ENCODE measurements at places on chromosomes 5 and 9. TPM values are rescaled to one million over a fixed set of nuclear protein-coding genes. Genes with fewer than 3 reads are reported as not detected.

Gene IL31RA
- 0.52 TPM for polyA plus RNA-seq

Gene GLRA1
- not detected for polyA plus RNA-seq

Gene FCN2
- polyA plus RNA-seq, result not detected

Gene NHP2
- 108 TPM for polyA plus RNA-seq

Gene GFI1B
- 0.39 TPM for polyA plus RNA-seq

Gene LCNL1
- polyA plus RNA-seq, result not detected

Gene IL33
- polyA plus RNA-seq, result not detected

Gene FBP2
- not detected for polyA plus RNA-seq

GRCh38 chr9:128062846-128063831 is 4.0 kb downstream of the NAIF1 start:
- peak; percentile 51 for DNase-seq
- H3K36me3 ChIP-seq, result no peaks in the 10 kb centered on the region
- no peak overlapping the region for H3K4me3 ChIP-seq
- peak overlapping the region; percentile 83 for H3K27ac ChIP-seq

DNA sequence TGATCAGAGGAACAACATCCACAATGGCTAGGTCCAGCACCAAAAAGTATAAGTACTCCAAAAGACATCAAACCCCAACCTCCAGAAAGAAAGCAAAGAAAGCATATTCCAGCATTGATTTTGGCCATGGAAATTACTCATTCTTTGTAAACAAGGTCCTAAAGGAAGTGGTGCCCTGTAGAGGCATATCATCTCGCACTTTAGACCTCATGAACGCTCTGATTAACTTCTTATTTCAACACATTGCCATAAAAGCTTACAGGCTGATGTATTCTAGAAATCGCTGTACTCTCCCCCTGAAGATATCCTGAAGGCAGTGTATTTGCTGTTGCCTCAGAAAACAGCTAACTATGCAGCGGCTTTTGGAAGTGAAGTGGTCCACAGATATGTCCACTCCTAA is 82.7 kb upstream of the TNPO1 start:
- no peak overlapping the region for H3K27ac ChIP-seq
- no peak for DNase-seq
- no peaks in the 10 kb centered on the region for H3K27me3 ChIP-seq
- H3K36me3 ChIP-seq, result no peaks in the 10 kb centered on the region
- no peak overlapping the region for H3K4me3 ChIP-seq

- H3K36me3 ChIP-seq, result no peaks in the 10 kb centered on the region
- no peak overlapping the region for H3K27ac ChIP-seq
- DNase-seq, result no peak
- H3K27me3 ChIP-seq, result no peaks in the 10 kb centered on the region
- H3K4me1 ChIP-seq, result peaks cover 19% of the 10 kb centered on the region
- no peak overlapping the region for H3K4me3 ChIP-seq
These were observed 245.7 kb upstream of the NR4A3 start for GRCh38 chr9:99576002-99576401.

GRCh38 chr9:131666774-131667173 is 73.1 kb downstream of the RAPGEF1 start:
- H3K4me1 ChIP-seq, result peaks cover 16% of the 10 kb centered on the region
- H3K4me3 ChIP-seq, result no peak overlapping the region
- H3K36me3 ChIP-seq, result no peaks in the 10 kb centered on the region
- H3K27me3 ChIP-seq, result no peaks in the 10 kb centered on the region

DNA sequence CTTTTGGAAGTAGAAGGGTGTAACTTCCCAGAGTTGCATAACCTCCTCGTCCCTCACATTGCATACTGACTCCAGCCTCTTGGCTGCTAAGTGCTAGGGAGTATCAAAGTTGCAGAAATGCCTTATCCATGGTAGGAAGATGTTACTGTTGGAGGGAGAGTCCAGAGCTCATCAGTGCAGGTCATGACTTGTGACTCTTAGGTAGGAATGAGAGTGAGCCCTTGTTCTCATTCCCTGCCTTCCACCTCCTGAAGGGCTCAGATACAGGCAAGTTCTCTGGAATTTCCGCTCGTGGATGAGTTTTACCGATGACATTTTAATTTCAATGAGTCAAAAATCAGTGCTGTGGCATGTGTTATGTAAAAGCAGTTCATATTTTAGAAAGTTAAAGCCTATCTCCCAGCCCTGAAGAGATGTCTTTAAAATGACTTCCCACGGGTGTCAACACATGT is 17.0 kb downstream of the IRX1 start:
- no peaks in the 10 kb centered on the region for H3K36me3 ChIP-seq
- H3K4me3 ChIP-seq, result no peak overlapping the region
- no peaks in the 10 kb centered on the region for H3K4me1 ChIP-seq
- no peak for DNase-seq
- no peak overlapping the region for H3K27ac ChIP-seq
- peaks cover 1% of the 10 kb centered on the region for H3K27me3 ChIP-seq

- no peak overlapping the region for H3K4me3 ChIP-seq
- no peaks in the 10 kb centered on the region for H3K27me3 ChIP-seq
- H3K36me3 ChIP-seq, result no peaks in the 10 kb centered on the region
- H3K4me1 ChIP-seq, result peaks cover 44% of the 10 kb centered on the region
These were observed 99.6 kb upstream of the SLC44A1 start for GRCh38 chr9:105144841-105145240.

GRCh38 chr5:38892363-38892762 is 46.6 kb downstream of the OSMR start:
- no peak overlapping the region for H3K27ac ChIP-seq
- H3K36me3 ChIP-seq, result no peaks in the 10 kb centered on the region
- no peaks in the 10 kb centered on the region for H3K27me3 ChIP-seq
- H3K4me3 ChIP-seq, result no peak overlapping the region
- DNase-seq, result no peak

All from CD14-positive monocyte (primary cell).